ENCODE measurements at places on chromosomes 4 and X.
A peak's percentile ranks its signal among the peaks of the same experiment; 100 is the strongest.

DNA sequence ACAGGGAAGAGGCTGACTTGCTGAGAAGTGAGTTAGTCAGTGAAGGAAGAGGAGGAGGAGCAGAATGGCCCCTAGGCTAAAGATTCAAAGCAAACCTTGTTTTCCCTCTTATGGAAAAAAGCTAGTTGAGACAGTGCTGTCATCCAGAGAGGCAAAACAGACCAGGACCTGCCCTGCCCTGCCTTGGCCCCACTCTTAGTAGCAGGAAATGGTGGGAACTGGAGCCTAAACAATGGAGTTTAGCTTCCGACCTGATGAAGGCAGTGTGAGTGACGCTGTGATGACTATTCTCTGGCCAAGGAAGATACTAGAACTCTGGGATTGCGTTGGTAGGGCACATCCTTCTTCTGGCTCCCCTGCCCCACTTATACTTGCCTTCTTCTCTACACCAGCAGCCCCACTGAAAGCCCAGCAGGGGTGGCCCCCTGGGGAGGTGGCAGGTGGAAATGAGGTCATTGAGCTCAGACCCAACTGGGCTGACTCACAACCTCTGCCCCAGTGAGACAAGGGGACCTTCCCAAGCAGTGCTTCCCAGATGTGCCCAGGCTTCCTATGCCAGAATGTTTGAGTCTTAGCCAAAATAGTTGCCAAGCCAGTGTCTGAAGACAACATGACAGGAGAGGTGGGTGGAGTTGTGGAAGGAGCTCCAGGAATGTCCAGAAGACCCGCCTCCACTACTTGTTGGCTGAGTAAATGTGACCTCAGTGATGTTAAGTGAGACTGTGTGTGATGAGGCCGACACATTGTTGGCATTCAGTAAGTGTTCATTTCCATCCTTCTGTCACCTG lies 38.8 kb downstream of the MSN start:
- peak; percentile 46 for DNase-seq

DNA sequence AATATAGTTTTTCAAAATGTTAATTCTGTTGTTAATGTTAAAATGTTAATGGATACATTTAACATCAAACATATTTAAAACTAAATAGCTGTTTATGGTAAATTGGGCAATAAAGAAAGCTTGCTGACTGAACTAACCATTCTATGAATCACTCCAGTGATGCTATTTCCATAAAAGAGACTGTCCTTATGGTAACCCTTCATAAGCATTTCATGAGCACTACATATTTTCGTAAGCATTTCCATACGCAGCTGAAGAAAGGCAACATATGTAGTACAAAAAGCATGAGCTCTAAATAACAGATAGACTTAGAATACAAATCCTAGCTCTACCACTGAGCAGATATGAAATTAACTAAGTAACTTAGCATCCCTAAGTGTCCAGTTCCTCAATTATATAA lies 188.9 kb downstream of the COL25A1 start:
- no peak for DNase-seq

GRCh38 chrX:132482632-132483031 lies 6.2 kb downstream of the MBNL3 start:
- DNase-seq = no peak

GRCh38 chrX:1899841-1900240 lies 285.0 kb downstream of the ASMT start:
- DNase-seq = no peak

- DNase-seq = no peak
Observed at GRCh38 chr4:189322426-189322825, 618.2 kb upstream of the FRG1 start.

DNA sequence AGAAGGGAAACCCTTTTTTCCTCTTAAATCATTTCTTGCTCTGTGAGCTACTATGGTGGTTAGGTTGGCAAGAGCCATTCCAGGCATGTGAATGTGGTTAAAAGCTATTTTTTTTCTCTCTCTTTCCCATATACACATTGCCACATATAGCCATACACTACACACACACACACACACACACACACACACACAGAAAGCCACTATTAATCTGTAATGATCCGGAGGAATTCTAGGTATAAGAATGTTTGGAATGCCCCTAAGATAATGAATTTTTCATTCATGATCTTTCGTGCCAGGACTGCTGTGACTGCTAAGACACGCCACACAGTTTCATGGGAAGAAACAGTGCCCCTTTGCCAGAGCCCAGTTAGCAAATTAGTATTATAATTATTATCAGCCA lies 21.8 kb upstream of the TLL1 start:
- no peak for DNase-seq

GRCh38 chrX:39170464-39170863 lies 369.2 kb downstream of the MID1IP1 start:
- DNase-seq = no peak

DNA sequence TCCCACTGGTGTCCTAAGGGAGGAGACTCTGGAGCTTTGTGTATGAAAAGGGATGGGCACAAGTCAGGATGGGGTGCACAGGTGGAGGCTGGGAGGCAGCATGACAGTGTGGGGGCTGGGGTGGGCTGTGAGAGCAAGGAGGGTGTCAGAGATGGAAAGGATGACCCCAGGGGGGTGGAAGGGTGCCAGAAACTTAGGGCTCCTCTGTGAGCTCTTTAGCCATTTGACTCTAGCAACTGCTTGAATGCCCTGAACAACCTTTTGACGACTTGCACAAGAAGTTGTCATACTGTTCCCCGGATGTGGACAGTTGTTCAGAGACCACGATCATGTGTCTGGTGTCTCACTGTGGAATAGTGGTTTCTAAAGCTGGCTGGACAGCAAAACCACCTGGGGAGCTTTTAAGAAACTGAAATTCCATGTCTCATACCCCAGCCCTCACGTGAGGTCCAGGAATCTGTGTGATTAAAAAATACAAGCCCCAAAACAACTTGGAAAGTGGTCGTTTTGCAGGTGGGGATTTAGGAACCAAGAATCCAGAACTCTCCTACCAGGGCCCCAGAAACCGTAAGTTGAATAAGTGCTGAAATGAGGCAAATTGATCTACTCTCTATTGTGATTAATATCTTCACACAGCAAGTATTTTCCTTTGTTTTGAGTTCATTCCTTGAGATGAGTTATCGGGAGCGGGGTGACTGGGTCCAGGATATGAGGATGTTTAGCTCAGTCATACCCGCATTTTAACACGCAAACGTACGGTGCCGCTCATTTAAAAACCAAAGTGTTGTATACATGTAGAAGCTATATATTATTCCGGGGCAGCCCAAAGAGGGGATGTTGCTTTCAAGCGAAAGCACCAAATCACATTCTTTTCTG lies 3.4 kb downstream of the RHOH start:
- peak; percentile 94 for DNase-seq

GRCh38 chrX:21645886-21646285 lies 12.2 kb downstream of the KLHL34 start:
- no peak for DNase-seq

DNA sequence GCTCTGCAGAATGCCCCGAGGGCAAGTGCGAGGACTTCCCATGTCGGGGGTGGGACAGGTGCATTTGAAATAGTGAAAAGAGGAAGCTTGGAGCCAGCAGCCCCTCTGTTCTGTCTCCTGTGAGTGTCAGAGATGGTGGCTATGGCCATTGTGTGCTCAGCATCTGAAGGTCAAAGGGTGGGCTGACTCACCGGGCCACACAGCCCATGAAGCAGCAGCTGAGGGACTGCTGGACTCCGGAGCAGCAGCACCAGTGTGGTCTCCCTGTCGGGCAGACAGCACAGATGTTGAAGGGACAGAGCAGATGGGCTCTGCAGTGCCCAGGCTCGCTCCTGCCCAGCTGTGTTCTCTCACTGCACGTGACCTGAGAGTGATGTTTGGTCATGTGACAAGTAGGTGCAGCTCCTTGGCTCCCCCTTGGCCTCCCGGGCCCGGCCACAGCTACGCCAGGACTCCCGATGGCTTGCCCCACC lies 53.5 kb downstream of the TBC1D14 start:
- no peak for DNase-seq

DNA sequence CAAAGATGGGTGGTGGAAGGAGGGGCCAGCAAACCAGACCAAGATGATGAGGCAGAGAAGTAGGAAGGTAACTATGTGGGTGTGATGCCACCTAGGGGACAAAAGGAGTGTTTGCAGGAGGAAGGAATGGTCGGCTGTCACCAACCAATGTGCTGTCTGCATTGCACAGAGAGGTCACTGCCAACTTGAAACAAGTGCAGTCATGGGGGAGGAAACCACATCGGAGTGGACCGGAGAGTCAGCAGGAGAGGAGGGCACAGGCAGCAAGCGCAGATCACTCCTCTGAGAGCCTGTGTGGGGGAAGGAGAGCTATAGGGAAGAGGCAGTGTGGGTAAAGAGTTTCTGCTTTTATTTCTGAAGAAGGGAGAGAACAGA lies 38.5 kb upstream of the FGFBP2 start:
- peak; percentile 65 for DNase-seq

DNA sequence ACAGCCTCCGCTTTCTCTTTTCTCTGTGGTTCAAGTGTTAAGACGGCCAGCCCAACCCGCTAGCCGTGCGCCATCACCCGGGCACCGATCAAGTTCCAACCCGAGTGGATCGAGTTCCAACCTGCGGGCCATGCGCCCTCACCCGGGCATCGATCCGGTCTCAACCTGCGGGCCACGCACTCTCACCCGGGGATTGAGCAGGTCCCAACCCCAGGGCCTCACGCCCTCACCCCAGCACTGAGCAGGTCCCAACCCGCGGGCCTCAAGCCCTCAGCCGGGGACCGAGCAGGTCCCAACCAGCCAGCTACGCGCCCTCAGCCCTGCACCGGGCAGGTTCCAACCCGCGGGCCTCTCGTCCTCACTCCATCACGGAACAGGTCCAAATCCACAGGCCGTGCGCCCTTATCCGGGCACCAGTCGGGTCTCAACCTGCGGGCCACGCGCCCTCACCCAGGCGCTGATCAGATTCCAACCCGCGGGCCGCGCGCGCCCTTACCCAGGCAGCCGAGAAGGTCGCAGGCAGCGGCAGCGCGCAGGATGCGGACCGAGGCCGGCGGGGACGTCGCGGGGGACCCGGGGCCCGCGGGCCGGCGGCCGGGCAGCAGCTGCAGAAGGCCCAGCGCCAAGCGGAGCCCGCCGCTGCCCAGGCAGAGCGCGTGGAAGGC lies 443 bp downstream of the GPR143 start:
- DNase-seq = no peak

- no peak for DNase-seq
Observed at GRCh38 chr4:21991050-21991449, 42.5 kb upstream of the KCNIP4 start.

DNA sequence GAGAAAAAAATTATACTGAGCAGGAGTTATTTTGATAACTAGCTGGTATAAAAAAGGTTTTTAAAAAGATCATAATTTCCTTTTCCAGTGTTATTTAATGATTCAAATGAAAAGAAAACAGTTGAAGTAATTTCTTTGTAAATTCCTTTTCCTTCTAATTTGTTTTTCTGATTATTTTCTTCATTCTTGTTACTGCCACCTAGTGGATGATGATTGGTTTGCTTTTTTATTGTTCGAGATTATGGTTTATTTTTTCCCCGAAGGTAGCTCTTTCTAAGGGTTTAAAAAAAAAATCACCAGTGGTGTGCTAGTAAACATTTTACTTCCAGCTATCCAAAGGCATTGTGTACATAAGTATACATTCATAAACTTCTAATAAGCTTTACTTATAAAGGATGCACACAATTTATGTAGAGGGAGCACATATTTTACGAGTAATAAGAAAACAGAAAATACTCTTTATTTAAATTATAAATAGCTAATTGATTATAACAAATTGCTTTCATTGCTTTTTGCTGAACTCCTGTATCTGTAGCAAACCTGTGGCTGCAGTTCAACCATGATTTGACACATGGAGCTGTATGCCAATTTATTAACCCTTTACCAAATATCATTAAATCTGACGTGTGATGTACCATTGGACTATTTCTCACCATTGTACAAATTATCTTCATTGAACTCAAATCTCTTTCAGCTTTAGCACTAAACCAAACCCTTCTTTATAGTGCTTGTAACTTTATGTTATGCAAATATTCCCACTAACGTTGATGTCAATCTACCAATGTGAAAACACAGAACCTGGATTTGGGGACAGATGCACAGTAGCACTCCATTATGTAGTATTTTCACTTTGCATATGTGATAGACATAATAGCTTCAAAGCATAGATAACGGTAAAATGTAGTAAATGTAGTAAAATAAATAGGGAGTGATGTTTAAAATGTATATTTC lies 97.8 kb upstream of the ANK2 start:
- no peak for DNase-seq

GRCh38 chr4:153529646-153530045 lies 63.5 kb downstream of the TMEM131L start:
- no peak for DNase-seq

- DNase-seq = no peak
Observed at GRCh38 chr4:7648544-7649395, 214.0 kb upstream of the PSAPL1 start.

DNA sequence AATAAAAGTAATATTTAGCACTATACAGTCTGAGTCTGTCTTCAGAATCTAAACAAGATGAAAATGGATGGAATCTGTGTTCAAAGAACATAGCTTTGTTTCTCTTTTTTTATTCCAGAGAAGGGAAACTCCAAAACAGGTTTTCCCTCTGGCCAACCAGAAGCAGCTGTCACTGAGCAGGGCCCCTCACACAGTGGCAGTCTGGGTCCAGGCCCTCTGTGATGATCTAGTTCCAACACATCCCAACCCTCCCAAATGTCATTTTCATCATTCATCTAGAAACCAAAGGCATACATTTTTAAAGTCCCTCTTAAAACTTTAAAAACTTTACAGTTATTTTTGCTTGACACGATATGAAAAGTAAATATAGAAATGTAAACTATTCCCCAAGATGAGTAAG lies 70.1 kb downstream of the ATP8A1 start:
- no peak for DNase-seq

DNA sequence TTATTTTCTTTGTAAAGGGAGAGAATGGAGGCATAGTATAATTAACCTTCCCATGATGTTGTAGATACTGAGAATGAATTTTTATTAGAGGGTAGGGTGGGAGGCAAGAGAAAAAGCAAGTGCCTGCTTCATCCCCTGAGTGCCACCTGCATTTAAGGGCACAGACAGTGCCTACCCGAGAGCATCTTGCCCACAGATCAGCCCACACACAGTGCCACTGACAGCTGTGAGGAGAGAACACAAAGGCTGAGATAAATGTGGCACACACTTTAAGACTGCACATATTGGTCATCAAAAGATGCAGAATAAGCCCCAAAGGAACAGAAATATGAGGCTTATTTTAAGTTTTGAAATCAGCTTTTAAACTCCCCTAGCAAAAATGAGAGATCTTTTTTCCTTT lies 250.8 kb downstream of the SLC39A8 start:
- DNase-seq = no peak

DNA sequence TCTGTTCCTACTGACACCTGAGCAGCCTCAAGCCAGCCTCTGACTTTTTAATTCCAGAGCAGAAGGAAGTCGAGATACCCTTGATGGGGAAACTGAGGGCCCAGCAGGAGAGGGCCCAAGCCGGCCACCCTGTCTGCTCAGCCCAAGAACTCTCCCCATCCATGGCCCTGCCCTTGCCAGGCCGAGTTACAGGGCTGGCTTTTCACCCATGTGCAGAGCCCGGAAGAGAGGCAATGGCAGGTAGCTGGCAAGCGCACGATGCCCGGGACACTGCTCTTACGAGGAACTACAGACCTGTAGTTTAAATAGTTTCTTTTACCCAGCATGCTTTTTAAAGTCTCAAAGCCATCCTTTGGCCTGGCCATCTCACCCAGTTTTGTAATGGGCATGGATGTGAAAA lies 79.9 kb downstream of the MTMR1 start:
- no peak for DNase-seq

- no peak for DNase-seq
Observed at GRCh38 chr4:61517144-61517543, 317.0 kb downstream of the ADGRL3 start.

GRCh38 chr4:55658657-55659056 lies 22.6 kb upstream of the NMU start:
- DNase-seq = no peak

GRCh38 chr4:151251603-151252304 lies 25.2 kb upstream of the PRSS48 start:
- no peak for DNase-seq

All from activated CD4-positive, alpha-beta T cell treated with anti-CD3 and anti-CD28 coated beads, Interleukin-2, amount 50 U/mL, for 16 hours (primary cell).